T1000 (cell line): ENCODE measurements at places on chromosomes 5 and 9.

- DNase-seq = no peak
Measured at GRCh38 chr9:135914921-135915320, 7.6 kb upstream of the CAMSAP1 start.

DNA sequence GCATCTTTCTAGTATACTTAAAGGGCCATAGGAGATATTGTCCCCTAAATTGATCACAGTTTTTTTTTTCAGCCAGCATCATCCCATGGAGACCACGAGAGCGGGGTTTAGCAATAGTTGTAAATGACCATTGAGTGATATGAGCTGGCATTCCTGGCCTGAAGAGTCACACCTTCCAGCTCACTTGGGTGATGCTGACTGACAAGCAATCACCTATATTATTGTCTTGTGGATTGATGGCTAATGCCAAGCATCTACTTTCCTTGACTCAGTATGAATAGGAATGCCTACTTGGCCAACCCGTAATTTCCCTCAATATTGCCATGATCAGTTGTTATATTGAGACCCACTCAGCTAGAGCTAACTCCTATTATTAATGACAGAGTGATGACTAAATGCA is 70.5 kb downstream of the ADAMTSL1 start:
- DNase-seq = no peak

DNA sequence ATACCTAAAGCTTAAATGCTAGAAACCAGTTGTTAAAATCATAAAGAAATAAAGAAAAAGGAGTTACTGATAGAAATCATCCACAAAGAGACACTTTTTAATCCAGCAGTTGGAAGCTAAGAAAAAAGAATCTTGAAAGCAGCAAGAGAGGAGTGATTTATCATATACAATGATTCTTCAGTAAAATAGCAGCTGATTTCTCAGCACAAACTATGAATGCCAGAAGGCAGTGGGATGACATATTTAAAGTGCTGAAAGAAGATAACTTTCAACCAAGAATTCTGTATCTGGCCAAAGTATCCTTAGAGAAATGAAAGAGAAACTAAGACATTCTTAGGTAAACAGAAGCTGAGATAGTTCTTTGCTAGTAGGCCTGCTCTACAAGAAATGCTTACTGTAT is 366.0 kb downstream of the HTR1A start:
- DNase-seq = no peak

DNA sequence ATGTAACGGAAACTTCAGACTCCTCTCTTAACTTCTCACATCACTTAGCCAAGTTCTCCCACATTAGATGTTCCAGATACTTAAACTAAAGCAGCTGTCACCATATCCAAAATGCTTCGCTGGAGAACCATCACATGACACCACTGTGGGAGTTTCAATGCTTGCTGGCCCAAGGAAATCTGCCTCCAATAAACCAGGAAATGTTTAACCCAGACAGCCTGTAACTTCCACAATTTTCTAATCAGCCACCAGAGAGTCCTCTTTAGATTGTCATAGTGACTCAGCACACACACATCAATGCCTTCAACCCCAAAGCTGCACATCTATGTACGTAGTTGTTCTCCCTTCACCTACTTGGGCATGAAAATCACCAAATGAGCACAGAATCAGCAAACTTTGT is 118.7 kb downstream of the LPAR1 start:
- DNase-seq = no peak

- no peak for DNase-seq
Measured at GRCh38 chr9:104774132-104774531, 10.2 kb downstream of the NIPSNAP3B start.

- DNase-seq = no peak
Measured at GRCh38 chr9:34070606-34071324, 22.1 kb upstream of the UBAP2 start.

DNA sequence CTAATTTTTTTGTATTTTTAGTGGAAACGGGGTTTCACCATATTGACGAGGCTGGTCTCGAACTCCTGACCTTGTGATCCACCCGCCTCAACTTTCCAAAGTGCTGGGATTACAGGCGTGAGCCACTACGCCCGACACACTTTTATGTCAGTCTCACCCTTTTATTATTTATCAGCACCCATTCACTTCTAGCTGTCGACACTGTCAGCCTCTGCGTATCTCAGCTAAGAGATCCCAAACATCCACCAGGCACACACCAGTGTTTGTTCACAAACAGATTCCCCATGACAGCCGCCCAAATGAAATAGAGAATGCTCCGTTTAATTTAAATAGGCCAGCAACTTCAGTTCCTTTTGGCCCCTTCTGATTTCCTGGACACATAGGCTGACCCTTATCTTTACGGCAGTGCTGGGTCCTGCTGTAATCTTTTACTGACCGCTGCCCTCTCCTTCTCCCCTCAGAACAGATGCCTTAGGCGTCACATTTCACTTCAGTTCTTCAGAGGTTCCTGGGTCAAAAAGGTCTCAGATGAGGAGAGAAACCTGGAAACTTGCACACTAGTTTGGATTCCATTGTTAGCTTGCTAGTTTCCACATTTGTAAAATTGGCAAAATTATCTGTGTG is 43.1 kb upstream of the CKMT2 start:
- no peak for DNase-seq

DNA sequence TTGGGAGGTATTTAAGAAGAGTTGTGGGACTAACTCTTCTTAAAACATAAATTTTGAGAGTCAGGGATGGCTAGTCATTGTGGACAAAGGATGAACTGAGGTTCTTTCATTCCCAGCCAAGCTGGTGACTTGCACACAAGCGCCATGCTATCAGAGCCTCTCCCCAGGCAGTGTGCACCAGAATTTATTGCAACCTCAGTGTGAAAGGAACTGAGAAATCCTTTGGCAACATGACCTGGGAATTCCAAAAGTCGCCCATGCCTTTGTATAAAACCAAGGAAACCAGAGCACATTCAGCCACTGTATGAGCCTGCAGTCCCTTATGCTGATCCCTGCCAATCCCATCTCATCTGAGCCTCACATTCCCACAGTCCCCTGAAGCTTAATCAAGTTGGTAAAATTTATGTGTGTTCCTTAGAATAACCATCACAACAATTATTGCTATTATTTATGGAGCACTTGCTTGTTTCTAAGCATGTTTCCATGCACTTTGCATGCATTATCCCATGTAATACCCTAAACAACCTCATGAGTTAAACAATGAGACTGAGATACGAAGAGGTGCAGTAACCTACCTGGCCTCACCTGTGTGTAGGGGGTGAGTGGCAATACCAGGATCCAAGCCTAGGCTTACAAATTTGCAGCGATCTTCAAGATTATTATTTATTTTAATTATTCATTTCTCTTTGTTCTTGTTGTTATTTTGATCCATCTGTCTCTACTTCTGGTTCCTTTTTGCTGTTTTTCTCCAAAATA is 116.4 kb downstream of the NTRK2 start:
- DNase-seq = no peak

GRCh38 chr9:85404911-85405565 is 336.7 kb downstream of the AGTPBP1 start:
- no peak for DNase-seq

DNA sequence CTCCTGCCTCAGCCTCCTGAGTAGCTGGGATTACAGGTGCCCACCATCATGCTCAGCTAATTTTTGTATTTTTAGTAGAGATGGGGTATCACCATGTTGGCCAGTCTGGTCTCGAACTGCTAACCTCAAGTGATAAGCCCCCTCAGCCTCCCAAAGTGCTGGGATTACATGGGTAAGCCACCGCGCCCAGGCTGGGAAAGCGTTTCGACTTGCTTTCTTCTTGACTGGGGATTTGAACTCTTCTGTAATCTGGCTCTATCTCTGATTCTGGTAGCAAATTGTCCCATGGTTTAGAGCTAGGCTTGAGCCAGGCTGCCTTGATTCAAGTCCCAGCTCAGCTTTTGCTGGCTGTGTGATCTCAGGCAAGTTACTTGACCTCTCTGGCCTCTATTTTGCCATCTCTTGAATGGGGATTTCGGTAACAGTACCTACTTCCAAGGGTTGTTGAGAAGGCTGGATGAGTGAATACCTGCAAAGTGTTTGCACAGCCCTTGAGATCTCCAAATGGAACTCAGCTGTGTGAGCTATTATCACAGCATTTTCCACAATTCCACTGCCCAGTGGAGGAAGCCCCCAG is 20.5 kb upstream of the MVB12B start:
- no peak for DNase-seq

DNA sequence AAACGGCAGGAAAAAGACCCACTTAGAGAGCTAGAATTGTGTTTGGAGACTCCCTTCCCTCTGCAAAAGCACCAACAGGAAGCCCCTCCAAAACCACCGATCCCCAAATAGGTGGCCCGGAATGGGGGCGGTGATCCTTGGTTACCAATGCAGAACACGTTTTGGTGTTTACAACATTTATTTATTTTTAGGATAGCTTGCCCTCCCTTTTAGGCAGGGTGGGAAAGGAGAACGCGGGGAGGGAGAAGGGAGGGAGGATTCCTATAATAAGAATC is 579 bp upstream of the NTRK2 start:
- no peak for DNase-seq

- DNase-seq = no peak
Measured at GRCh38 chr9:4381744-4382143, 81.9 kb upstream of the GLIS3 start.

- DNase-seq = no peak
Measured at GRCh38 chr5:160463740-160464465, 42.2 kb downstream of the PTTG1 start.

DNA sequence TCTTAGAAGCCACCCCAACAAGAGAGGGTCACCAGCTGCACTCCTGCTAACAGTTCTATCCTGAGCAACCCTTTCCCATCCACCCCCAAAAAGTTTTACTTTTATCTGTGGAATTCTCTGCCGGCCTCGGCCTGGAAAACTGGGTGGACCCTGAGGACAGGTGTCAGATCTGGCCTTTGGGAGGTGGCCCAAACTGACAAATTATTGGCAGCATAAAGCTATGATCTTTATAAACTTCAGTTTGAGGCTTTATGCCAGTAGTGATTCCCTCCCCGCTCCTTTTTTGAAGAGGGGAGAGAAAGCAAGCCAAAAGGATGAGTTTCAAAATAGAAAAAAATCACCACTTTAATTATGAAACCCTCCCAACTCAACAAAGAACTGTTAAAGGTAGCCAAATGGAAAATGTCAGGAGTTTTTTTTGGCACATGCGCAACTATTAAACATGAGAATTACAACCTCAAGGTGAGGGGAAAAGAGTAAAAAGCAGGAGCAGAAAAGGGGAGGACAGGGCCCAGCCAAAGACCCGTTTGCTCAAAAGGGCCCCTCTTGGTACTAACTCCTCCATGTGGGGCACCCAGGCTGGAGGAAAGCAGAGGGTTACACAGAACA is 49.4 kb downstream of the FBXW11 start:
- DNase-seq = no peak
